Activated naive CD4-positive, alpha-beta T cell treated with anti-CD3 and anti-CD28 coated beads for 36 hours (primary cell): ENCODE measurements at places on chromosomes 5 and 9. TPM values are rescaled to one million over a fixed set of nuclear protein-coding genes. Genes with fewer than 3 reads are reported as not detected.

The LECT2 gene
- total RNA-seq: not detected

The ROPN1L gene
- total RNA-seq: not detected

The ANKDD1B gene
- total RNA-seq: not detected

The TAF11L5 gene
- not detected for total RNA-seq

The RGP1 gene
- total RNA-seq: 13.3 TPM

The CCDC171 gene
- total RNA-seq: 2.0 TPM

The GPR151 gene
- not detected for total RNA-seq

DNA sequence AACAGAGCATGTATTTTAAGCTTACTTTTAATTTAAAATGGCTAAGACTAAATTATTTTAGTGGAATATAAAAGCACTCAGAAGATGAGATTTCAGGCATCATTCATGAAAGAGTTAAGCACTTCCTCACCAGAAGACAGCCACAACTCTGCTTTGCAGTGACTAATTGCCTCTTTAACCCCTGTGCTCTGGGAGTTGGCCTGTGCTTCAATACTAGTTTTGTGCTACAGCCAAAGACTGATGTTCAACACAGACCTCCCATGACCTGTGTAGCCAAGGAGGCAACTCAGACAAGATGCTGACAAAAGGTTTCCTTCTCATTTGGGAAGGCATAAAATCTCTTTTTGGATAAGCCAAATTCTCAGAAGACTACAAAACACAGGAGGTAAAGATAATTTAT, 353.5 kb downstream of the FBXL17 start:
- DNase-seq: no peak
- no peaks in the 10 kb centered on the region for H3K4me1 ChIP-seq
- H3K27me3 ChIP-seq: no peaks in the 10 kb centered on the region
- H3K4me3 ChIP-seq: no peak overlapping the region

- no peak for DNase-seq
- H3K4me1 ChIP-seq: no peaks in the 10 kb centered on the region
- no peaks in the 10 kb centered on the region for H3K27me3 ChIP-seq
- H3K36me3 ChIP-seq: no peaks in the 10 kb centered on the region
- H3K27ac ChIP-seq: no peak overlapping the region
Observed at GRCh38 chr5:17339841-17340240, 122.4 kb downstream of the BASP1 start.

DNA sequence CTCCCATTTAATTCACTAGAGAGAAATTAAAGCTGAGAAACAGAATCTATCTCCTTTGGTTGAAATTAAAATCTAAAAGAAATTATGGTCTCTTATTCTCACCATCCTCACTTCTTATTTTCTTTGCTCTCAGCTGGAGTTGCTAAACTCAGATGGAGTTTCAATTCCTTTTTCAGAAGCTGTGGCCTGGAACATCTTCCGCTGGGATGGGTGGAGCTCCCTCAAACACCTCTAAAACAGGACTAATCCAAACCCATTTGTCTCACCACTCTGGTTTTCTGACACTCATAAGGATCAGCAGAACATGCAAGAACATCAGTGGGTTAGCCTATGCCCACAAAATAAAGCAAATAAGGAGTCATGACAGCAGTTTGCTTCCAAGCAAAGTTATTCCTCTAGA, 39.6 kb upstream of the CEP78 start:
- peaks cover 14% of the 10 kb centered on the region for H3K4me1 ChIP-seq
- H3K36me3 ChIP-seq: no peaks in the 10 kb centered on the region
- H3K27ac ChIP-seq: no peak overlapping the region
- DNase-seq: no peak
- no peaks in the 10 kb centered on the region for H3K27me3 ChIP-seq

- no peak for DNase-seq
- H3K36me3 ChIP-seq: no peaks in the 10 kb centered on the region
- no peak overlapping the region for H3K27ac ChIP-seq
- peaks cover 55% of the 10 kb centered on the region for H3K27me3 ChIP-seq
- H3K4me1 ChIP-seq: peaks cover 7% of the 10 kb centered on the region
- no peak overlapping the region for H3K4me3 ChIP-seq
Observed at GRCh38 chr5:122312591-122313406, 762 bp downstream of the SNCAIP start.

GRCh38 chr5:161051920-161052500, 200.0 kb upstream of the ATP10B start:
- no peaks in the 10 kb centered on the region for H3K4me1 ChIP-seq
- no peaks in the 10 kb centered on the region for H3K36me3 ChIP-seq
- no peak for DNase-seq
- H3K27ac ChIP-seq: no peak overlapping the region

GRCh38 chr5:148214665-148215185, 11.9 kb downstream of the SPINK6 start:
- H3K4me1 ChIP-seq: no peaks in the 10 kb centered on the region
- H3K4me3 ChIP-seq: no peak overlapping the region
- no peak overlapping the region for H3K27ac ChIP-seq
- no peaks in the 10 kb centered on the region for H3K36me3 ChIP-seq
- peaks cover 8% of the 10 kb centered on the region for H3K27me3 ChIP-seq

DNA sequence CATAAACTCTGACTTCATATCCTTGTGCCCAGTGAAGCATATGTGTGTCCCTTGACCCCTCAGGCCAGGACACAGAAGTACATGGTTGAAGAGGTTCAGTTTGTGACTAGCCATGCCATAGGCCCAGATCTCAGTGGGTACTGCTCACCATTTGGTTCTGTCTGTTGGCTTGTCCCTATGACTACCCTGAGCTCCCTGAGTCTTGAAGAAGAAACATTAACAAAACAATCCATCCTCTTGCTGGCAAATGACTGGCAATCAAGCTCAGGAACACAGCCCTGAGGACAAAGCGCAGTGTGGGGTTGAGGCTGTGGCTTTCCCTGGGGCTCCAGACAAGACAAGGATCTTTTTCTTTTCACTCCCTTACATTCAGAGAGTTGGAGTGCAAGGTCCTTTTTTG, 46.3 kb downstream of the TNFAIP8 start:
- H3K4me3 ChIP-seq: no peak overlapping the region
- no peaks in the 10 kb centered on the region for H3K27me3 ChIP-seq
- no peak for DNase-seq
- peak overlapping the region; percentile 11 for H3K27ac ChIP-seq

DNA sequence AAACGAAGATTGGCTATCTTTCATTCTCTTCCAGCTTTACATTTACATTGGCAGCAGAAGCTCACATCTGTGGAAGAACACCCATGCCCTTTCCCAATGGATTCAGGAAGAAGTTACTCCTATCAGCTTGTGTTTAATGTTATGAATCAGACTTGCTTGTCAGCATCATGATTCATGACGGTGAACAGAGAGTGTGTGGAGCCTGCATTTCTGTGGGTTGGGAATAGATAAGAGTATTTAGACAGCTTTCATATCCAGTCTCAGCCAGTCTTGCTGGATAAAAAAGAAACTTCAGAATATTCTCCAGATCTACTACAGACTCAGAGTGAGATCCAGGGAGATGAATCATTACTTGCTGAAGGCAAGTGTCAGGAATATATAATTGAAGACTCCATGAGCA, 812.9 kb upstream of the ZNF608 start:
- no peaks in the 10 kb centered on the region for H3K4me1 ChIP-seq
- no peak overlapping the region for H3K4me3 ChIP-seq
- no peak for DNase-seq
- no peaks in the 10 kb centered on the region for H3K27me3 ChIP-seq

DNA sequence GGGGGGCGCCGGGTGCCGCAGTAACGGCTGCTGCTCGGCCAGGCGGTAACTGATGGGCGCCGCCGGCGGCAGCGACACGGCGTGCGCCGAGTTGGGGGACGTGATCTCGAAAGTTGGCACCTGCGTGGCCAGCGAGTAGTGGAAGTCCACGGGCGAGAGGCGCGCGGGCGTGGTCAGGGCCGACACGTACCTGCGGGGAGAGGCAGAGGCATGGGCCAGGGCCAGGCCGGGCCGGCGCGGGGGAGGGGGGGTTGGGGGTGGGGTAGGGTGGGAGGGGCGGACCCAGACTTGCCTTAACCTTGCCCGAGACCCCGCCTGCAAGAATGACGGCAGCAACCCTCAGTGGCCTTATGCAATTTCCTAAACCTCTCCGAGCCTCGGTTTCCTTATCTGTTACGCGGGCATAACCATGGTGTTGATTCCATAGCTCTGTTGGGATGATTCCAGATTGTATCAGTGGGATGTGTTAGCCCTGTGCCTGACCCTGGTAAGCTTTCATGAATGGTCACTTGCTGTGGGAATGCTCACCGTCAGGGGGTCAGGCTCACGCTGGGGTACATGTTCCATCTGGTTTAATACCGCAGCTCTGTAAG, 53.0 kb downstream of the PSD2 start:
- H3K27ac ChIP-seq: no peak overlapping the region
- H3K4me1 ChIP-seq: peaks cover 5% of the 10 kb centered on the region
- no peaks in the 10 kb centered on the region for H3K36me3 ChIP-seq
- peak; percentile 31 for DNase-seq

DNA sequence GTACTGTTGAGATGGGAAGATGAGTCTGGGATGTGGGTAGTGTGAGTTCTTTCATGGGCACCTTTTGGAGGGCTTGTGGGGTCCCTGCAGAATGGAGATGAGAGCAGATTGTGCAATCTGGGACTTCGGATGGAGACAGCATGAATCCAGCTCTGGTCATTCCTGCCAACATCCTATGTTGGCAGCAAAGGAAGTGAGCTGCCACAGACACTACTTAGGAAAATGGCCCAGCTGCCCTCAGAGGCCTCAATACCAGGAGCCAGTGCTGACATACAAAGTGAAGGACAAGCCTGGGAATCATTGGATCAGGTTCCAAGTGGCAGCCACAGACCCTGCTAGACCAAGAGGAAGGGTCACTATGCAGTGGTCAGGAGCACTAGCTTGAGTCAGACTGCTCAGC, 402.8 kb downstream of the CDK5RAP2 start:
- no peaks in the 10 kb centered on the region for H3K36me3 ChIP-seq
- DNase-seq: no peak
- H3K27me3 ChIP-seq: peaks cover 5% of the 10 kb centered on the region
- H3K4me3 ChIP-seq: no peak overlapping the region
